Dorsolateral prefrontal cortex (tissue), 122 donors: ENCODE measurements at places on chromosomes 13 and 19. TPM values are rescaled to one million over a fixed set of nuclear protein-coding genes. Genes with fewer than 3 reads are reported as not detected.

The KLK12 gene
- not detected for total RNA-seq

The CERS1 gene
- total RNA-seq, result 102 TPM

The FSD1 gene
- total RNA-seq, result 60.2 TPM

The PRRG2 gene
- 1.3 TPM for total RNA-seq

The SUGP1 gene
- 68.9 TPM for total RNA-seq

The WDR87 gene
- total RNA-seq, result not detected

The LRRC63 gene
- 3.0 TPM for total RNA-seq

The C1QTNF9B gene
- total RNA-seq, result 1.9 TPM

The NLRP11 gene
- not detected for total RNA-seq

The AP2S1 gene
- 153 TPM for total RNA-seq

The VSTM1 gene
- not detected for total RNA-seq

The SCN1B gene
- 164 TPM for total RNA-seq

DNA sequence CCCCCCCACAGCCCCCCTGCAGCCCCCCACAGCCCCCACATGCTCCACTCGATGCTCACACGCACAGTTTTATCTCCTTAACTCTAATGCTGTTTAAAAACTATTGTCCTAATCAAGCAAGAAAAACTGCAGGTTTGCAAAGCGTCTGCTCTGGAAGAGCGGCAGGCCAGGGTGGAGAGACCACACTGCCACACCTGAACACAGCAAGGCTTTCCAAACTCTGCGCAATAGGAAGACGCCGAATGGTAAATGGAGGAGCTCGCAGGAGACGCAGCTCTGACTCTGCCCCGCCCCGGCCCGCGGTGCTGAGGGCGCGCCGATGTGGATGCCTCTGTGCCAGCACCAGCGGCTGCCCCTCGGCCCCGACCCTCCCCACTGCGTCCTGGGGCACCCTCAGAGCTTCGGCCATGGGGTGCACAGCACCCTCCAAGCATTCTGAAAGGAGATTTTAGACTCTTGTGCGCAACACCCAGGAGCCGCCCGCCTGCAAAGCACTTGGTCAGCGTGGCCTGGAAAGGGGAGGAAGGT, 32.4 kb downstream of the RASA3 start:
- peak; percentile 36 for DNase-seq

DNA sequence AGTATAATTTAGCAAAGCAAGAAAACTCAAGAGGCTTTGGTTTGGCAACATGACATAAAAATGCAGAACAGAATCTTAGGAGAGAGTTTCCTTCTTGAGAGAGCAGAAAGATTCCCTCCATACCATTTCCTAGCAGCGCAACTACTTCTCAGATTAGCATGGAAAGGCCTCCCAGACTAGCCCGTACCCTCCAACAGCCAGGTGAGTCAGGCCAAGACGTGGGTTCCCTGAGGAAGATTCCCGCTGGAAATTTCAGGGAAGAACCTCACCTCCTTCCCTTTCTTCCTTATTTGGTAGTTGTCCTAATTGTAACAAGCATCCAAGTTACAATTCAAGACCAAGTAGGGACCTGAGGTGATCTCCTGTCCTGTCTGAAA, 12.3 kb downstream of the COL4A2 start:
- DNase-seq, result no peak

DNA sequence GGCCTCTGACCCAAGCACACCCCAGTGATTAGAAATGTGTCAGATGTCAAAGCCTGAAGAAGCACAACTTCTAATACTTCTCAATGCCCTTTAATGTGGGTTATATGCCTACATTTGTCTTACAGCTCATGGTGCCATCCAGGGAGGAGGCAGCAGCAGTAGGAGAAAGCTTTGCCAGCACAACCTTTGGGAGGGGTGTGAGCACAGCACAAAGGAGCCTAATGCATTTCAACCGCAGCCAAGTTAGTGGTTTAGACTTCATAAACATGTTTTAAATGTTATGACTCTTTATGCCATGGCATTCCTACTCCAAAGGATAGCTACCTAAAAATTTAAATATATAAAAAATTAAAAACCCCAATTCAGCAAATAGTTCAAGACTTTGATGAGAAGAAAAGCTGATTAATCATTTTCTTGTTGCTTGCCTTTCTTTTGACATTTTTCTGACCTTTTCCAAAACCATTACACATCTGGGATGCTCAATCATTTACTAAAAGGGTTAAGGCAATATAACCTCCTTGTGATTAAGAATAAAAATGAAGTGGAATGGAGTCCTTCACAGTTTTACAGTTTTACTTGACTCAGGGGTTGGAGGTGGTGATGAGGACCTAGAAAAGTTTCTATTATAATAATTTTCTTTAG, 142.7 kb downstream of the DLEU7 start:
- DNase-seq, result no peak

DNA sequence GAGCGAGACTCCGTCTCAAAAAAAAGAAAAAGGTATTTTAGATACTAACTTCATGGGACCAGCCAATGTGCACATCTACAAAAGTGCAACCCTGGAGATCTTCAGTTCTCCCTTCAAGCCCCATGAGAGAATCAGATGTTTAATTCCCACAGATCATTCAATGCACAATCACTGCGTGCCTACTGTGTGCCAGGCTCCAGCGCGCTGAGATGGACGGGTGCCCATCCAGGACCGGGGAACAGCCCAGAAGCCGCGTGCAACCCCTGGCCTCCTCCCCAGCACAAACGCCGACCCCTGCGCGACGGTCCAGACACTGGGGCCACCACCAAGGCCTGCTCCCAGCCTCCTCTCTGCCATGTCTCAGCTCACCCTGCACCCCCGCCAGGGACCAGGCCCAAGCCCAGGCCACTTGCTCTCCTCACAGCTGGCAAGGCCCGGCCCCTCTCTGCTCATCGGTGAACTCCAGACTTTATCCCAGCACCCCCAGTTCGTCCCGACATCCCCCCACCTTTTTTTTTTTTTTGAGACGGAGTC, 5.3 kb downstream of the BTBD2 start:
- no peak for DNase-seq

DNA sequence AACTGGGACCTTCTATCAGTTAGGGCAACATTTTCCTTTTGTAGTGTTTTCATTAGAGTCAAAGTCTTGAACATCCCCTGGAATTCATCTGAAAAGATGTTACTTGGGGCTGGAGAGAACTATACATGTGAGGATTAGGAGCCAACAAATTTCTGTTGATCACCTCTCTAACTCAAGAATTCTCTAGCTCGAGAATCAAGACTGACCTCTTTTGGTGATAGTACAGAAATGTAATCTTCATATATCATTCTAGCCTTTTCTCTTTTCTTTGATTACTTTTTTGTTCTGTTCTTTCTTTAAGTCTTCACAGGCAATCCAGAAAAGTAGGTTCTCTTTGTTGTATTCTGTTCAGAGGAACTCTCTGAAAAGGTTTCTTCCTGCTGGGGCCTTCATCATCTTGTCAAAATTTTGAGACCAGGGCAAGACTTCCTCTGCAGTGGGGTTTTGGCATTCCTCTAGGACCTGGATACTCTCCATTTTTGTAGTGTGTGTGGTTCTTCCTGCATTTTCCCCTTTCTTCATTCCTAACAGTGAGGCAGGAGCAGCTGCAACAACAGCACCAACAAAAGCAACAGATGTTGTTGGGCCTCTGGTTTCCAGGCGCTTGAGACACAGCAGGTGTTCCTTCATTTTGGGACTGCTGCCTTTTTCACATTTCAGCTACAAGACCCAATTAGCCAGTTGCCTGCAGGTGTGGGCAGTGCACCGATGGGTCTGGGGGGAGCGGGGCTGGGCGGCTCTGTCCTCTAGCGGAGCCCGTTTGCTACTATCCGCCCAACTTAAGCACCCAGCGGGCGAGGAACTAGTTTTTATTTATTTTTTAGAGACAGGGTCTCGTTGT, 26.2 kb downstream of the ELF1 start:
- DNase-seq, result no peak

GRCh38 chr13:42707586-42707985, 73.8 kb upstream of the FAM216B start:
- no peak for DNase-seq

GRCh38 chr13:108084840-108085239, 130.5 kb downstream of the LIG4 start:
- DNase-seq, result no peak

DNA sequence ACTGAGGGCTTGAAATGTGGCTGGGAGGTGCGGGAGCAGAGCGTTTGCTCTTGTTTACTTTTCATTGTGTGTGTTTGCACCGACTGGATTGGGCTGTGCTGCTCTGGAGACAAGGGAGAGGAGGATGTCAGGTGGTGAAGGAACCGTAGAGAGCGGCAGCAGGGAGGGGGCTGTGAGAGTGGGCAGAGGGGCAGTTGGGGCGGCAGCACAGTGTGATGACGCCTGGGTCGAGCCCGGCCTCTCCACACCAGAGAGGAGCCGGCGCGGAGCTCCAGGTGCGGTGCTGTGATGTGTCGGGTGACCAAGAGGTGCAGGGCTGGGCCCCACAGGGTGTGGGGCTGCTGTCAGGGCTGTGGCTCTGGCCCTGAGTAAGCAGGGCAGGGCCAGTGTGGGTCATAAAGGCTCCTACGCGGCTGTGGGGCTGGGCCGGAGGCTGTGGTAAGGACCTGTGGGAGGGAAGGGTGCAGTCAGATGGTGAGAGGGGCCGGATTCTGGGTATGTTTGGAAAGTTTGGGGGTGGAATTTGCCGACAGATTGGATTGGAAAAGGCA, 10.5 kb downstream of the NAXD start:
- no peak for DNase-seq

DNA sequence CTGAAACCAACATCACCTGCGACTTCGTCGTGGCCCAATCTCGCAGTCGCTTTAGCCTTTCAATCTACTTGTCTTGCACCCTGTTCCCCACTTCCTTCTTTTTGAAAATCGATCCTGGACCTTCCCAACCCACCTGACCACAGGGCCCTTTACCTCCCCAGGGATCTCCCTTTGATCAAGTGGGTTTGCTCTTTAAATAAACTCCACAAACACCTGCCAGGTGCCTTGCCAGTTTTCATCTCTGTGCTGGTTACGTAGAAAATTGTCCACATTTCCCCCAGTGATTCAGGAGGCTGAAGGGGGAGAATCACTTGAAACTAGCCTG, 14.5 kb upstream of the RAB20 start:
- DNase-seq, result no peak

- no peak for DNase-seq
Observed at GRCh38 chr13:81383444-81383843, 1042.5 kb upstream of the SPRY2 start.

GRCh38 chr19:22945560-22945959, 57.4 kb downstream of the ZNF728 start:
- no peak for DNase-seq

- no peak for DNase-seq
Observed at GRCh38 chr19:35116072-35116801, 614 bp downstream of the FXYD3 start.

GRCh38 chr13:32125221-32125689, 93.7 kb downstream of the FRY start:
- DNase-seq, result no peak

GRCh38 chr13:84605927-84606326, 723.7 kb upstream of the SLITRK1 start:
- no peak for DNase-seq

DNA sequence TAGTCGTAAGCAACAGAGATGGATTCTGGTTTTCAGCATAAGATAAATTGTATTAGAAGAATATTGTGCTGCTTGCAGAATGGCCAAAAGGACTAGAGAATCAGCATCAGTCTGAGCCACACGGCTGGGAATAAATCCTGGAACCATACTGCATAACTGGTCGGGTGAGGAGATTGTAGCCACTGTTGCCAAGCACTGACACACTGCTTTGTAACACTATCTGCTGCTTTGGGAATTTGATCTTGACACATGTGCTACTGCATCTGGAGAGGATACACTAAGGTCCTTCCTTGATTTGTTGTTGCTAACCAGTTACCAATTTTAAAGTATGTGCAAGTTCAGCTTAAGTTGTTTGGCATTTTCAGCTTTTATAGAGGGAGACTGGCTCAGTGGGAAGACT, 1.9 kb downstream of the HNRNPA1L2 start:
- DNase-seq, result no peak

DNA sequence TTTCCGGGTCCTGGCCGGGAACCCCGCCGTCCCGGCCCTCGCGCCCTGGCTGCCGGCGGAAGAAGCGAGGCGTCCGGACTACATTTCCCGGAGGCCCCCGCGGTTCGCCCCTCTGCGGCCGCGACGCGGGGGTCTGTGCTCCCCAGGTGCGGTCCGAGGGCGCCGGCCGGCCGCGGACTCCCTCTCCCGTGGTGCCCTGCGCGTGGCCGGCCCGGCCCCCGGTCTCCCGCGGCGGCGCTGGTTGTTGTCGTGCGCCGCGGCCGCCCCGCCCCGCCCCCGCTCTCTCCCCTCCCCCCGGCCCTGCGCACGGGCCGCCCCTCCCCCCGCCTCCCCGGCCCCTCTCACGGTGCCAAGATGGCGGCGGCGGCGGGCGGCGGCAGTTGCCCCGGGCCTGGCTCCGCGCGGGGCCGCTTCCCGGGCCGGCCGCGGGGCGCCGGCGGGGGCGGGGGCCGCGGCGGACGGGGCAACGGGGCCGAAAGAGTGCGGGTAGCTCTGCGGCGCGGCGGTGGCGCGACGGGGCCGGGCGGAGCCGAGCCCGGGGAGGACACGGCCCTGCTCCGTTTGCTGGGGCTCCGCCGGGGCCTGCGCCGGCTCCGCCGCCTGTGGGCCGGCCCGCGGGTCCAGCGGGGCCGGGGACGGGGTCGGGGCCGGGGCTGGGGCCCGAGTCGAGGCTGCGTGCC, at the start of gene KMT2B:
Gene KMT2B, plus strand, starts transcription at position 339 of the 680 bp plus-strand sequence. Its CDS starts 16 bp downstream, at position 355.
- DNase-seq, result peak; percentile 93

GRCh38 chr19:50496189-50497021, 14.6 kb downstream of the JOSD2 start:
- DNase-seq, result peak; percentile 97

DNA sequence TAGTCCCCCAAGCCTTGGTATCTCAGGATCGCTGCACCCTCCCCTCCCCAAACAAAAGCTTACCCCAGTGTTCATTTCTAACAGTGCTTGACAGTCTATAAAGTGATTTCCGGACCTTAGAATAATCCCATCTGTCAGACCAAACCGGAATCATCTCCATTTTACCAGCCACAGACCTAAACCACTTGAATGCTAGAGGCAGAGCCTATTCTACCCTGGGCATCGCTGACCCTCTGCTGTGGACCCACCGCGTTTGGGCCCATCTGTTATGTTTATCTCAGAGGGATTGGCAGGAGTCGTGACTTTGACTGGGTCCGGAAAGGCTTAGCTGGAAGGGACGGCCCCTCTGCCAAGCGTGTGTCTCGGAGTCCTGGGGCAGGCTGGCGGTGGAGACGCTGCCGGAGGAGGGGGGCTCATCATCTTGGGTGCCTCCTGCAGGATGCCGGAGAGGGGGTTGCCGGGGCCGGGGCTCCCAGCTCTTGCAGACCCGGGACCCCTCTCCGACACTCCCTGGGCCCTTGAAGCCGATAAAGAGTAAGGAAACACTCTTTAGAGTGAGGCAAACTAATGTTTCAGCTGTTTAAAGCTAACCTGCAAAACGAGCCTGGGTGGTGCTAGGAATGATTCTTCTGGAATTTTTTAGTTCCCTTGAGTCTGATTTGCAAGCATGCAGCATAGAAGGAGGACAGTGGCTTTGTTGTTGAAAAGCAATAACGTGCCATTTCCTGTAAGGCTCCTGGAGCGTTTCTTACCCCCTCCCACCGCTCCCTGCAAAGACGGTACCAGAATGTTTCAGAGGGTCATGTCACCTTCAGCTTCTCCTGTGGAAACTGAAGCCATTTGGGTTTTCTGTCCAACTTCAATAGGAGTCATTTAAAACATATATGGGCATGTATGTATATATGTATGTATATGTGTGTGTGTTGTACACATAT, 1.3 kb downstream of the SLC25A42 start:
- no peak for DNase-seq

- DNase-seq, result no peak
Observed at GRCh38 chr13:20350819-20351218, 118.7 kb upstream of the GJB6 start.
